ENCODE measurements at places on chromosomes 5 and 9. TPM values are rescaled to one million over a fixed set of nuclear protein-coding genes. Genes with fewer than 3 reads are reported as not detected.

Gene PCAT7
- not detected for total RNA-seq

Gene AQP7
- total RNA-seq = 0.33 TPM

DNA sequence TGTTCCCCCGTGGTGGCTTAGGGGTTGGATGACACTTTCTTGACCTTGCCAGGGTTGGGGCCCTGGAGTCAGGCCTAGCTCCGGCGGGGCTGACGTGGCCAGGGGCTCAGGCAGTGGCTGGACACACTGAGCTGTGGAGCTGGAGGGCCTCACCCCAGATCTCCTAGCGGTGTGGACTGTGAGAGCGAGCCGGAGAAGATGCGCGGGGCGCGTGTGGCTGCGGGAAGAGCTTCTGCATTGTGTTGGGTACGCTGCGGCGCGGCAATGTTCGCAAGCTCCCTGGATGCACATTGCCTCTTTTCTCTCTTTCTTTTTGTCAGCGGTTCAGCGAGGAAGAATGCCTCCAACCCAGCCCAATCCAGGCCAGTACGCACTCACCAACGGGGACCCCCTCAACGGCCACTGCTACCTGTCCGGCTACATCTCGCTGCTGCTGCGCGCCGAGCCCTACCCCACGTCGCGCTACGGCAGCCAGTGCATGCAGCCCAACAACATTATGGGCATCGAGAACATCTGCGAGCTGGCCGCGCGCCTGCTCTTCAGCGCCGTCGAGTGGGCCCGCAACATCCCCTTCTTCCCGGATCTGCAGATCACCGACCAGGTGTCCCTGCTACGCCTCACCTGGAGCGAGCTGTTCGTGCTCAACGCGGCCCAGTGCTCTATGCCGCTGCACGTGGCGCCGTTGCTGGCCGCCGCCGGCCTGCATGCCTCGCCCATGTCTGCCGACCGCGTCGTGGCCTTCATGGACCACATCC is 4.8 kb downstream of the NR2F1 start:
- H3K27me3 ChIP-seq = no peaks in the 10 kb centered on the region
- H3K36me3 ChIP-seq = peaks cover 16% of the 10 kb centered on the region
- peak overlapping the region; percentile 89 for H3K4me3 ChIP-seq

GRCh38 chr9:108924466-108924865 is 9.5 kb downstream of the ELP1 start:
- no peak overlapping the region for H3K27ac ChIP-seq
- no peak overlapping the region for H3K4me3 ChIP-seq
- H3K4me1 ChIP-seq = no peaks in the 10 kb centered on the region
- no peak for DNase-seq

Measured in spinal cord (tissue), 10 donors.